NT2/D1 (cell line): ENCODE measurements at places on chromosomes 11 and 22.

GRCh38 chr11:14388352-14388751 is 29.4 kb upstream of the RRAS2 start:
- no peak for DNase-seq

GRCh38 chr22:43331698-43332097 is 11.5 kb downstream of the SCUBE1 start:
- no peak for DNase-seq

GRCh38 chr11:22510741-22511140 is 114.9 kb downstream of the FANCF start:
- DNase-seq, result no peak

DNA sequence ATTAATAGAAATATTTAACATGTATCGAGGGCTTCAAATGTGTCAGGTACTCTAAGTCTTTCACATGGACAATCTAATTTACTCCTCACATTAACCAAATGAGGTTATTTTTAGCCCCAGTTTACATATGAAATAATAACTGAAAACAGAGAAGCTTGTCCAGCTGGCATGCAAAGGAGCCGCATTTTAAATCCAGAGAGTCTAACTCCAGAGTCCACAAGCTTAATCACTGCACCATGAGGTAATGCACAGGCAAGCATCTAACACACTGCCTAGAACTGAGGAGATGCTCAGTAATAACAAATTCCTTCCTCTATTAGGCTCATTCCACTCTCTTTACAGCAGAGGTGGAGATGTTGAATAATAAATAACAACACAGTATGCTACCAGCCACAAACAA is 165.7 kb upstream of the GUCY1A2 start:
- DNase-seq, result no peak

- DNase-seq, result no peak
These were observed 34.2 kb upstream of the PRR5 start for GRCh38 chr22:44667829-44668189.

DNA sequence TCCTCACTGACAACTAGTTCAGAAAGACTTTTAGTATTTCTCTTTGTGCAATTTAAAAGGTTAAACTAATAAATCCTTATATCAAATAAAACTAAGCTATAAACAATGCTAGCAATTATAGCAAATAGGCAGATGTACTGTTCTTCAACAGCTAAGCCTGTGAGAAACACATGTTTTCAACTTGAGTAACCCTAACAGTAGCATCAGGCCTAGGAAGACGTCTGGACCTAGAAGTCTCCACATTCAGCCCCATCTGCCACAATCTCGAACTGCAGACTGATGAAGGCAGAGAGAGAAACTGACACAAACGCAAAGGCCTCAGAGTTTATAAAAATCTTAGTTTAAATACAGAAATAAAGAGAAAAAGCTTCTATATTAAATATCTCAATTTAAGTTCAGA is 2.5 kb downstream of the ST13 start:
- no peak for DNase-seq

- no peak for DNase-seq
These were observed 18.6 kb downstream of the LRRC10B start for GRCh38 chr11:61526956-61527731.

DNA sequence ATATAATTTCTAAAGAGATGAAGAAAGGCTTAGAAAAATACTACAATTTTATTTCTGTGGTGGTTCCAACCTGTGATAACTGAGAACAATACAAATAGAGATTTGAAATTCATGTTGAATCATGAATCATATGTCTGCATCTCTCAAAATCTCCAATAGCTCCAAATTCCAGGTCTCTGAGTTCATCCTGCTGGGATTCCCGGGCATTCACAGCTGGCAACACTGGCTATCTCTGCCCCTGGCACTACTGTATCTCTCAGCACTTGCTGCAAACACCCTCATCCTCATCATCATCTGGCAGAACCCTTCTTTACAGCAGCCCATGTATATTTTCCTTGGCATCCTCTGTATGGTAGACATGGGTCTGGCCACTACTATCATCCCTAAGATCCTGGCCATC is at the start of gene OR56B1:
OR56B1 (plus strand) TSS at position 53 of the 400 bp plus-strand sequence; CDS start at position 122, 69 bp downstream.
- no peak for DNase-seq

DNA sequence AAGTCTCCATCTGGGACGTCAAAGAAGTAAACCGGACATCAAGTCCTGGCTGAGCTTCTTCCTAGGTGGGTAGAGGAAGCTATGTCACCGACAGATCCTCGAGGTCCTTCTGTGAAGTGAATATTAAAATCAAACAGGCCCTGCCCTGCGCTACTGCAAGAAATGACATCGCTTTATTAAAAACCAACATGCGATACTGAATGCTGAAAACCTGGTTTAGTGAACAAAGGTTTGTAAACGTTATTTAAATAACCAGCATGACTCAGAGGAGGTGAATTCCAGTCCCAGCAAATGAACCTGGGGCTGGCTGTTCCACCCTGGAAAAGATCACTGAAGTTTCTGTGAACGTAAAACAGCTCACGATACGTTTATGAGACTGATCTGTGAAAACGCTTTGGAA is 645 bp downstream of the RTCB start:
- DNase-seq, result no peak

DNA sequence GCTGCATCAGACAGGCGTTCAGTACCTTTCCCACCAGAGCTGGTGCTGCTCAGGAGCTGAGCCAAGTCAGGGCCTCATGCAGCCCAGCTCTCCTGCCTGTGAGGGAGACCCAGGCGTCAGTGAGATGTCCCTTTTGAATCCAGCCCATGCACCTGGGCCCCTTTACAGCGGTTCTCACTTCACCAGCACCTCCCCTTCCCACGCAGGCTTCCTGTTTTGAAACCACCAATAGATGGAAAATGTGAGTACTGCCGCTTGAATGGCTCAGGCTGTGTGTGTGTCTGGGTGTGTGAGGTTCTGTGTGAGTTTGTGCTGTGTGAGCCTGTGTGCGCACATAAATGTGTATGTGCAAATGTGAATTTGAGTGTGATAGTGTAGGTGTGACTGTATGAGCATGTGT is 88.4 kb downstream of the UBASH3B start:
- no peak for DNase-seq

DNA sequence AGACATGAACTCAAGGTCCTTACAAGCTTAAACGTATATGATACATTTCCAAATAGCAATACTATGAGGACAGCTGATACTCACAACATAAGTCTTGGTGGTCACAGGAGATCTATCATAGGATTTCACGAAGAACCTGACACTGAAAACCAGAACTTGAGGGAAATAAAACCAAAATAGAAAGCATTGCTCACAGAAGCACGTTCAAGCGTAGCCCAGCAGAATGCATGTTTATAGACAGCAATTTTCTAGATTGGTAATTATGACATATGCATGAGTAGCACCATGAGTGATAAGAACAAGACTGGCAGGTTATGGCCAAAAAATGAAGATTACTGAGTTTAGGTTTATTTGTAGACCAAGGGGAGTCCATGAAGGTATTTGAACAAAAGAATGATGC is 243.5 kb downstream of the ETS1 start:
- DNase-seq, result no peak

- DNase-seq, result no peak
These were observed 10.0 kb downstream of the RNH1 start for GRCh38 chr11:496834-497564.

- no peak for DNase-seq
These were observed 28.2 kb downstream of the ARL14EP start for GRCh38 chr11:30351061-30351460.

DNA sequence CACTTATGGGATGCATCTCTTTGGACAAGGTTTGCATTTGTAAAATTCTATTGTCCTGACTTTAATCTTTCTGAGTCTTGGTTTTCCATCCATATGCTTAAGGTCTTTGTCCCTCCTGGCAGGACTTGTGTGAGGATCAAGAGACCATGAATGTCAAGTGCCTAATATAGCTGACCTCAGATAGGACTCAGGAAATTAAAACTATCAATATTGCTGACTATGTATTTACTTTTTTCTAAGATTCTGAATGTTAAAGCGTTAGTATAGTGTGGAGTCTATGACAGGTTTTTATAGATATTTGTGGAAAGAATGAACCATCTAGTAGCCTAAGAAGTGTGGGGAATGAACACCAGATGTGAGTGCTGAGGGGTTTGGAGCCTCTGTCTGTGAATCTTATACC is 637.8 kb downstream of the NTM start:
- no peak for DNase-seq

GRCh38 chr11:134032043-134032442 is 36.8 kb upstream of the JAM3 start:
- no peak for DNase-seq

GRCh38 chr22:45320357-45320976 is 10.7 kb downstream of the FAM118A start:
- no peak for DNase-seq

- DNase-seq, result no peak
These were observed 76.4 kb upstream of the SHISAL1 start for GRCh38 chr22:44389181-44389580.

GRCh38 chr11:74948546-74948897 is 369 bp downstream of the XRRA1 start:
- DNase-seq, result no peak

DNA sequence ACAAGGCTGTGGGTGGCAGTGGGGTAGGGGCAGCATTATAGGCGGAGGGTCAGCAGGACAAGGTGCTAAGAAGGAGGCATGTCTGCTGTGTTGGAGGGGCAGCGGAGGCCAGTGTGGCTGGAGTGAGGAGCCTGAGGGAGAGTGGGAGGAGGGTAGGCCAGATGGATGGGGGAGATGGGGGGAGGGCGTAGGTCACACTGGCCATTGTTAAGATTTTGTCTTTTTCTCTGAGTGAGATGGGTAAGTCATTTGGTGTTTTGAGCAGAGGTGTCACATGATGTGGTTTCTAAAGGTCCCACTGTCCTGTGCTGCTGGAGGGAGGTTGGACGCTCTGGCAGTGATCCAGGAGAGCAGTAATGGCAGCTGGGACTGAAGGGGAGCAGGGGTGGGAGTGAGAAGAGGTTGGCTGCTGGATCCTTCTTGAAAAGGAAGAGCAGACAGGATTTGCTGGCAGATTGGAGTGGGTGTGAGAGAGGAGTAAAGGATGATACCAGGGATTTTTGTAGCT is 9.8 kb downstream of the PPP6R3 start:
- no peak for DNase-seq

GRCh38 chr11:33461369-33462125 is 204.4 kb downstream of the HIPK3 start:
- no peak for DNase-seq

DNA sequence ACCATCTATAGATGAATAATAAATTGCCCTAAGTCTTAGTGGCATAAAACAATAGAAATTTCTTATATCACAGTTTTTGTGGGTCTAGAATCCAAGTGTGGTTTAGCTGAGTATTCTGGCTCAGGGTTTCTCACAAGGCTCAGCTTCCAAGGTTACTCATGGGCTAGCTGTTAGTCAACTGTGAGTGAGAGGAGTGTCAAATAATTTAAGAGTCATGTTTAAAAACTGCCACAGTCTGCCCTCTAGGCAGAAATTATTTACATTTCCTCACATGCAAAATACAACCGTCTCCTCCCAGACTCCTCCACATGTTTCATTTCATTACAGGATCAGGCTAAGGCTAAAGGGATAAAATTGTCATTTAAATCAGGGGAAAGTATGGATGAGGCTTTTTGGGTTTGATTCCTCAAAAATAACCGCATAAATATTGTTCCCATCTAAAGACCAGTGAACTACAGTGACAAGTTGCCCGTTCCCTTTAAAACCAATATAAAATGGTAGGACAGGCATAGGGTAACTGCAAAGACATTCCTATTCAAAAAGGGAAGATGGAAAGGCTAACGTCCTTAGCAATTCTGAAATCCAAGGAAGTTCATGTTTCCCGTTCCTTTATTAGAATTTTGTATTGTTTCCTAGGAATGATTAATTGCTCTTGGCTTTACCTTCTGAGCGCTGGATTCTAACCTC is 324.3 kb downstream of the DYNC2H1 start:
- no peak for DNase-seq

DNA sequence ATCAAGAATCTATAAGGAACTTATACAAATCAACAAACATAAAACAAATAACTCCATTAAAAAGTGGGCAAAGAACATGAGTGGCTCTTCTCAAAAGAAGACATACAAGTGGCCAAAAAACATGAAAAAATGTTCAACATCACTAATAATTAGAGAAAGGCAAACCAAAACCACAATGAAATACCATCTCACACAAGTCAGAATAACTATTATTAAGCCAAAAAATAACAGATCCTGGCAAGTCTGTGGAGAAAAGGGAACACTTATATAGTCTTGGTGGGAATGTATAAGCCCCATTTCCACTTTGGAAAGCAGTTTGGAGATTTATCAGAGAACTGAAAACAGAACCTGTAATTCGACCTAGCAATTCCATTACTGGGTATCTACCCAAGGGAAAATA is 921.0 kb downstream of the KCNA4 start:
- DNase-seq, result no peak

DNA sequence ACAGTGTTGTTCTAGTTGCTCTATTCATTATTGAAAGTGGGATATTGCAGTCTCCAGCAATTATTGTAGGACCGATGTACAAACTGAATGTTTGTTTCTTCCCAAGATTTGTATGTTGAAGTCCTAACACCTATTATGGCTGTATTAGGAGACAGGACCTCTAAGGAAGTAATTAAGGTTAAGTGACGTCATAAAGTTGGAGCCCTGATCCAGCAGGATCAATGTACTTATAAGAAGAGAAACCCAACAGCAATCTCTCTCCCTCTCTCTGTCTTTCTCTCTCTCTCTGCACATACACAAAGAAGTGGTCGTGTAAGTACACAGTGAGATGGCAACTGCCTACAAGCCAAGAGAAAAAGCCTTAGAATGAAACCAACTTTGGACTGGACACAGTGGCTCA is 16.1 kb upstream of the SLC35C1 start:
- no peak for DNase-seq

DNA sequence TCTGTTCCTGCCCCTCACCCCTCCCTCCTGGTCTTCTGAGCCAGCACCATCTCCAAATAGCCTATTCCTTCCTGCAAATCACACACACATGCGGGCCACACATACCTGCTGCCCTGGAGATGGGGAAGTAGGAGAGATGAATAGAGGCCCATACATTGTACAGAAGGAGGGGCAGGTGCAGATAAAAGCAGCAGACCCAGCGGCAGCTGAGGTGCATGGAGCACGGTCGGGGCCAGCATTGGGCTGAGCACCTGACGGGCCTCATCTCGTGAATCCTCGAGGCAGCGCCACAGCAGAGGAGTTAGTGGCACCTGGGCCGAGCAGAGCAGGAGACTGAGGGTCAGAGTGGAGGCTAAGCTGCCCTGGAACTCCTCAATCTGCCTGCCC is 941.8 kb downstream of the BRD1 start:
- DNase-seq, result no peak

DNA sequence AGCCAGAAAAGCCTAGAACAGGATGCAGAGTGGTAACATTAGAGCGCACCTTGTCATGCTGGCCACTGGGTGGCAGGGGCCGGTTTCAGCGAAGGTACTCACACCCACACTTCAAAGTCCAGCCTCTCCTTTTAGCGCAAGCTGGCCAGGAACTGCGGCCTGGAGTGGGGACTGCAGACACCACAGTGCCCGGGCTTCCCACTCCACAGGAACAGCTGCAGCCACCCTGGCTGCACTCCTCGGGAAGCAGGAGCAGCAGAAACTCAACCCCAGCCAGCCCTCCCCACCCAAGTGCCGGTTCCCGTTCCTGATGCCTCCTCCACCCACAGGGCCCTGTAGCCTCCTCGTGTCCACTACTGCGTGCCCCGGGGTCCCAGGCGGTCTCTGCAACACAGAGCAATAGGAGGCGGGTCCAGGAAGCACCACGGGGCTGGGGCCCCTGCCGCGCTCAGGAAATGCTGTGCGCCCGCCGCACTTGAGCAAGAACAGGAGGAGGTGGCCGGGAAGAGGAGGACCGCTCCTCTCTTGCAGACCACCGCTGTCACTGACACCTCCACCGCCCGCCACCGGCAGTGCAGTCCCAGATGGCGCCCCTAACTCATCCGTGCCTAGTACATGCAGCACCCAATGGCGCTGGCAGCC is 2.2 kb downstream of the RFPL2 start:
- DNase-seq, result peak; percentile 25

GRCh38 chr11:46112961-46113607 is 8.2 kb downstream of the PHF21A start:
- peak; percentile 63 for DNase-seq
